ENCODE measurements at places on chromosomes 7 and 10.
A peak's percentile ranks its signal among the peaks of the same experiment; 100 is the strongest.

DNA sequence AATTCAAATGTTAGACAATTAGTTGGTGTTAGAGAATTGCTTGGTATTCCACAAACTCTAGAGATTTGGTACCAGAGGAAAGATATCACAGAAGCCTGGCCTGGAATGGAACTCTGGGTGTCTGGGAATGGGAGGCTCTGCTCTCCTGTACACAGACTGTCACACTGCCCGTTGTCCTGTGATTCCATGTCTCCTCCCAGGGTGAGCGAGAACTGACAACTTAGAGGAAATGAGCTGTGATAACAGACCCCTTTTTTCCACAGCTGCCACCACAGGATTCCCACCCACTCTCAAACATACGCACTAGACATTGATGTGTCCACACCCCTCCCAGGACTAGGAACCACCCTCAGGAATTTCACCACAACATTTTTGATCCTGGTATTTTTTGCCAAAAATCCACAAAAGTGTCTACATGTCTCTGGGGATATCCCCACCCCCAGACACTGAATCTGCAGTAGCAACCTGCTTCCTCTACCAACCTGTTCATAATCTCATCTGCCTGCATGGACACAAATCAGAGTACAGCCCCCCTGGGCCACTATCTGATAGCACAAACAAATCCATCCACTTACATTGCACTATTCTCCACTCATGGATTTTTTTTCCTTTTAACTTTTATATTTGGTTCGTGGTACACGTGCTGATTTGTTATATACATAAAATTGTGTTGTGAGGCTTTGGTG is 4.7 kb downstream of the ZNF273 start:
- DNase-seq = no peak

- no peak for DNase-seq
Observed at GRCh38 chr10:110612629-110613028, 31.5 kb upstream of the RBM20 start.

GRCh38 chr7:141701489-141702046 is 398 bp downstream of the DENND11 start:
- no peak for DNase-seq

GRCh38 chr7:29426587-29426986 is 137.0 kb upstream of the PRR15 start:
- no peak for DNase-seq

- DNase-seq = no peak
Observed at GRCh38 chr10:112797197-112797596, 152.8 kb upstream of the TCF7L2 start.

DNA sequence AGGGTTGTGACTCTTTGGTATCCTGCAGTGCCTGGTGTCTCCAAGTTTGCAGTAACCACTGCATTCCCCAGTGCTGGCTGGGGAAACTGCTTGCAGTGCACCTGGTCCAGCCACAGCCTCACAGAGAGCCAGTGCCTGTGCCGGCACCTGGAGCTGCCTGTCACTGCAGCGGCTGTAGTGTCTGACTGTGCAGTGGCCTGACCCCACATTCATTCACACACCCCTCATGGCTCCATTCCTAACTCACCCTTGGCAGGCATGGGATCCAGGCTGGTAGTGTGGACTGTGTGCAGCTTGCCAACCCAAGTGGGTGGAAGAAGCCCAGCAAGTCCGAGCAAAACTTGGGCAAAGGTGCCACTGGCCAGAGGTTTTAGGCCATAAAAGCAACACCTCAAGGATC is 3.7 kb upstream of the CYP3A43 start:
- no peak for DNase-seq

DNA sequence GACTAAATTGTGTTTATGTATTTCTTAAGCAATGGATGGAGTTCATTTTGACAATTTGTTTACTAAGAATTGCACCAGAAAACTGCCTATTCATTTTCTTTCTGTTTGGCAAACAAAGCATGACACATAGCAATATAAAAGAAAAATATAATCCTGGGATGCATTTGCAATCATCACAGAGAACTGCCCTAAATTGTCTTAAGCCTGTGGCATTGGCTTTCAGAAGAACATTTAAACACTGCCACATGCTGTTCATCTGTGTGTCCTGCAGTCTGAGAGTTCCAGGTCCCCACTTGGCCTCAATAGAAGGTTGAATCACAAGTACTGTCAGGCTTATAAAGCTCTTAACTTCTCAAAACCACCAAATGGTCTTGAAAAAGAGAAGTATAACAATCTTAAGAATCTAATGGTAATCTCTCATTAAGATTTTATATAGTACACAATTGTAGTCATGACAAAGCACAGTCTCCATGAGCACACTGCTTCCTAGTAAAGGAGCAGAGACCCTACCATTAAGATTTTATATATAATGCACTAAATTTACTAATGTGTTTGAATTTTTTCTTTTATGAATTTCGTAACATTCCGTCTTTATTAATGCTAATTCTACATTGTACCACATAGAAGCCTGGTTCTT is 29.9 kb downstream of the RNLS start:
- DNase-seq = peak; percentile 11

GRCh38 chr7:21914671-21915070 is 31.0 kb downstream of the CDCA7L start:
- no peak for DNase-seq

DNA sequence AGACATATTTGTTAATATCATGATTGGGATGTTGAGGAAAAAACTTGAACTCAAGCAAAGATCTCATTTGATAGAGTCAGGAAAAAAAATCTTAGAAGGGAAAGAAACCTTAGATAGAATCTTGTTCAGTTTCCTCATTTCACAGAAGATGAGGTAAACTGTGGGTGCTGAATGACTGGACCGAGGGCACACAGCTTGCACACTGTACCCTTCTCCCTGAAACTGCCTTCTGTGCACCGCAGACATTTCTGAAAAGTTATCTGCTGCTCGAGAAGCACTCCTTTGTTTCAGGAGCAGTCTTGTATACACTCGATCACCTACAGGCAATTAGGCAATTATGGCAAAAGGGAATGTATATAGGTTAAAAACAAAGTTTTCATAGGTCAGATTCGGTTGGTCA is 167.4 kb downstream of the SKAP2 start:
- DNase-seq = no peak

DNA sequence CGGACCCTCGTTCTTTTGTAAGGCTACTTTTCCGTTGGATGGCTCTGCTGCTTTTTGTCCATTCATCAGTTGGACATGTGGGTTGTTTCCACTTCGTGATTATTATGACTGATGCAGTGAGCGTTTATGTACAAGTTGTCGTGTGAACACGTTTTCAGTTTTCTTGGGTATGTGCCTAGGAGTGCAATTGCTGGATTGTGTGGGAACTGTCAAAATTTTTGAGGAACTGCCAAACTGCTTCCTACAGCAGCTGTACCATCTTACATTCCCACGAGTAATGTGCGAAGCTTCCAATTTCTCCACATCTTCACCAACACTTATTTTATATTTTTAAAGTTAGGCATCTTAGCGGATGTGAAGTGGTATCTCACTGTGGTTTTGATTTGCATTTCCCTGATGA is 10.4 kb downstream of the FKBP6 start:
- no peak for DNase-seq

DNA sequence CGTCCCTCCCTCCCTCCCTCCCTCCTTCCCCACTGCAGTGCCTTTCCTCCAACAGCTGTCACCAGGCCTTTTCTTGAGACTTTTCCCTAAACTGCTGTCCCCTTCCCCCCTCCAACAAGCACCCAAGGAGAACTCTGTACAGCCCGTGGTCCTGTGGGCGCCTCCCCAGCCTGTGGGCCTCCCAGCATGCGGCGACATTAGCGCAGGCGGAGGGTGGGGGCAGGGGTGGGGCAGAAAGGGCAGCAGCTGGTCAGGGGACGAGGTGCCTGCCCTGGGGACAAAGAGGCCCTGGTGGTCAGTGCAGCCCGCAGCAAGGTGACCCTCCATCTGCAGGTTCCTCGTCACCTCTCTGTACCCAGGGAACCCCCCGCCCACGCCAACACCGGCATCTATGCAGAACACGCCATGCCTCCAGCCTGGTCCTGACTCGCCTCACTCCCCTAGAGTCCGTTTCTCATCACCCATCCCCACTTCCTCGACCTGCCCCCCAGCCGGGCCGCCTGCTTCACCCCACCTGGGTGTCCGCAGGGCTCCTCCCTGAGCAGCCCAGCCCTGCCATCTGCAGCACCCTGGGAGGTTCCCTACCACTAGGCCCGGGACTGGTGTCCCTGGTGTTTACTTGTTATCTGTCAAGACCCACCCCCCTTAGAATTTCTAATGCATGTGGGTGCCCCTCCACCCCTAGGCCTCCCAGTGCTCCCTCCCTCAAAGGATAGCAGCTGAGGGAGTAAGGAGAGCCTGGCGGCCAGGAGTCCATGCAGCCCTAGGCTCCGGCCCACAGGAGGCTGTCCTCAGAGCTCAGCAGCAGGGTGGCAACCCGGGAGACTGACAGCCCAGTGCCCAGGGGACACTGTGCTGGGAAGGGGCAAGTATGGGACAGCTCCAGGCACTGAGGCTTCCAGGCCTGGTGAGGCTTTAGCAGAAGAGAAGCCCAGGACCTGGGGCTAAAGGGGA is 147.8 kb downstream of the ARHGAP22 start:
- DNase-seq = no peak

DNA sequence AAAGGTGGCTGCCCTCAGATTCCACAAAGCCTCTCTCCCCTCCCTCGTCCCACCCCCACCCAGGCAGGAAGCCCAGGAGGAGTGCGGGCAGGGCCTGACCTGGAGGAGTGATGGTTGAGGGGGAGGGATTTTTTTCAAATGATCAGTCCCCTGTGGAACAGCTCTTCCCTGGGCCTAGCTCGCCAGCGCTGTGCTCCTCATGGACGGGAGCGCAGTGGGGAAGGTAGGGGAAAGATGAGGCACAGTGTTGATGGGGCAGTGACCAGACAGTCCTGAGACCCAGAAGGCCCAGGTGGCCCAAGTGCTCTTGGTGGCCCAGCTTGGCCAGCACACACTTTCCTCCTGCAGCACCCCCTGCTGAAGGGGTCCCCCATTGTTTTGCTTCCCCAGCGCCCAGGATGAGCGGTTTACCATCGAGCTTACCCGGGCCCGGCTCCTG is 8.5 kb downstream of the SAP25 start:
- DNase-seq = no peak

DNA sequence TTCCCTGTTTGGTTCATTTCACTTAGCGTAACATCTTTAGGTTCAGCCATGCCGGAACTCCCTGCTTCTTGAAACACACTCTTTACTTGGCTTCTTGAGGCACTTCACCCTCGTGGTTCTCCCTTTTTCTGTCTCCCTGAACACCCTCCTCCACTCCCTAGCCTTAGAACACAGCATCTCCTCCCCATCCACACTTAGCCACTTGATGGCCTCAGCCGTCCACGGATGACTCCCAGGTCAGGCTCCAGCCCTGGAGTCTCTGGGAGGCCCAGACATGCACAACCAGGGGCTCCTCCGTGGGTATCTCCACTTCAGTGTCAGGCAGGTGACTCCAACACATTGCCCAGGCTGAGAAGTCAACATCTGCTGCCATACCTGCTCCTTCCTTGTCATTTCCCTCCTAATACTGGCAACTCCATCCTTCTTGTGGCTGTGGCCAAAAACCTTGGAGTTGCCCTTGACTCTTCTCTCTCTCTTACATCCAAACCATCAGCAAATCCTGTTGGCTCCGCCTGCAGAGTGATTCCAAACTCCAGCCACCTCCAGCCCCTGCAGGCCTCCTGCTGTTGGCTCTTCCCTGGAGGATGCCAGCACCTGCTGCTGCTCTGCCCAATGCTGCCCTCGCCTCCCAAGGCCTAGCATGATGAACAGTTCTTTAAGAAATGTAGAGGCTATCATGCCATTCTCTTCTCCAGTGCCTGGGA is 8.4 kb upstream of the INMT start:
- peak; percentile 45 for DNase-seq

DNA sequence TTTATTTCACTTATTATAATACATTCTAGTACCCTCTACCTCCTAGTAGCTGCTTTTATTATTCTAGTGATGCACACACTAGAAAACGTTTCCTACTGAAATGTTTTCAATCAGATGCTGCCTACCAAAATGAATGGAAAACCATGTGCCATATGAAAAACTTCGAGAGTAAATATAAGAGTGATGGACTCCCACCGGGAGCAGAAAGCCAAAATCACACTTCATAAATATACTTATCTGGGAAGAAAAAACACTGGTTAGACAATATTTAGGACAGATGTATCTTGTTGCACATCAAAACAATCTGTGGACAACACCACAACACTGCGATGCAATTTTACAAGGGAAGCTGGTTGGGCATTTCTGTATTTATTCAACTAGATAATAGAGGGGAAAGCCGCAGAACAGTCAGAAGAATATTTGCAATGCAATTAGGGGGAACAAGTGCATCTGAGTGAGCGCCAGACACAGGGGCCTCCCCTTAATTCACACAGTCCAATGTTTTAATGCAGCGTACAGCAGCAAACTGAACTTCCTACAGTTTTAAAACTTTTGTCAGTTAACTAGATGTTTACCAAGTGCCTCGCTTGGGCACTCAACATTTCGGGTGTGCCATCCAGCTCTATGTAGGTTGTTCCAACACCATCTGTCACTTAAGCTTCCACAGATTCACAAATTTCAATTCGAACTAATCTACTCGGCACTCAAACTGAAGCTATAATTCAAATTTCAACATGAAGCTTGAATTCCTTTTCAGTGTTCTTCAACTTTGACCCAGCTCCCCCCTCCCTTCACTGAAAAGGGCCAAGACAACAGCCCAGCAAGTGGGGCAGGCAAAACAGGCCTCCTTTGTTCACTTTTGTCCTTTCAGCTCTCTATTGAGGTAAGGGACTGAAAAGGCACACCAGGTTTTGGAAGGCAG is 7.4 kb downstream of the NRCAM start:
- DNase-seq = no peak

GRCh38 chr7:43502941-43503340 is 80.0 kb upstream of the STK17A start:
- DNase-seq = no peak

DNA sequence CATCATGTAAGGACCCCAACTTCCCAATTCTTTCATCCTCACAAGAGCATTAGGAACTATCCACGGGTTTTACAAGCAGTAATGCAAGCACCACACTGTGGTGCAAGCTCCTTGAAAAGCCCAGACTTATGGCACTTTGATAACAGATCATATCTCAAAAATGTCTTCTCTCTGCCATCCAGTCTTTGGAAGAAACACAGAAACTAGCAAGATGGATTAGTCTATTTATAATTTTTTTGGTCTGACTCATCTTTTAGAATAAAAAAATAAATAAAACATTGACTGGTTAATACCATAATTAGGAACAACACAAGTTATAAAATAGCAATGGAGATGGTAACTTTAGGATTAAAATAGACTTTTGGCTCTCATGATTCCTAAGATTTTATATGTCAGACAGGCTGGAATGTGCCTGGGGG is 49.0 kb upstream of the CALD1 start:
- DNase-seq = no peak

GRCh38 chr7:23136216-23136615 is 30.6 kb downstream of the KLHL7 start:
- DNase-seq = no peak

GRCh38 chr7:158666401-158666800 is 38.2 kb downstream of the NCAPG2 start:
- DNase-seq = no peak

DNA sequence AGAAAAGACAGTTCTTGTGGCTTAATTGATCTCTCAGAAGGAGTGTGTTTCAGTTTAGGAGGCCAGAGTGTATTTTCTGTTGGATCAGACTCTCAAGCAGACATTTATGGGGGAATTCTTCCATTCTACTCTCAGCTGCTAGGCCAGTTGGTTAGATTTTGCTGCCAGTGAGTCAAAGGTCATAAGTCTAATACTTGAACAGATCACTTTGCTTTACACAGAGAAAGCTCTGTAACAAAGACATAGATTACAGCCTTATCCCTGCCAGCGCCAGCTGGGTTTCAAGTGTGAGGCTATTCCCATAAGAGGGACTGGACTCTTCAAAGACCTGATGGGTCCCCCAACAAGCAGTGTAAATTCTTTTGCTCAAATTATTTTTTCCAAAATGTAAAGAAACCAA is 145.6 kb upstream of the SEMA3C start:
- DNase-seq = no peak

- no peak for DNase-seq
Observed at GRCh38 chr10:121437596-121437995, 160.6 kb downstream of the FGFR2 start.
